ENCODE measurements at places on chromosomes 1 and 21.

- no peak for DNase-seq
These were observed 93.3 kb downstream of the PDE9A start for GRCh38 chr21:42746593-42747275.

GRCh38 chr21:32920474-32920873 lies 105.3 kb upstream of the OLIG2 start:
- DNase-seq: no peak

DNA sequence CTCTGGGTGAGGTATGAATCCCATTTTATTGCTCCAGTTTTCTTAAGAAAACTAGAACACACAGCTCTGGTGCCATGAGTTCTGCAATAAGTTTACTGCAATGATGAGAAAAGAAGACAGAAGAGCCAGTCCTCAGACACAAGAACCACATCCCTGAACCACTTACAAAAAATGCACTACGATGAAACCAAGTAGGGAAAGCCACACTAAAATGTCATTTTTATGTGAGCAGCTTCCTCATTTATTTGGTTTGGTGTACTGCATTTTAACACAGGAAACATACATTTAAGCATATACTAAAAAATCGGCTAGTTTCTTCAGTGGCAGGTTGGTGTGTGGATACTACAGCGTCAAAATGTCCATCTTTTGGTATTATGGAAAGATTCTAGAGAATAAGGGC lies 95.9 kb downstream of the PTPN14 start:
- DNase-seq: no peak

- DNase-seq: no peak
These were observed 199.6 kb downstream of the RGS7 start for GRCh38 chr1:241157435-241157834.

DNA sequence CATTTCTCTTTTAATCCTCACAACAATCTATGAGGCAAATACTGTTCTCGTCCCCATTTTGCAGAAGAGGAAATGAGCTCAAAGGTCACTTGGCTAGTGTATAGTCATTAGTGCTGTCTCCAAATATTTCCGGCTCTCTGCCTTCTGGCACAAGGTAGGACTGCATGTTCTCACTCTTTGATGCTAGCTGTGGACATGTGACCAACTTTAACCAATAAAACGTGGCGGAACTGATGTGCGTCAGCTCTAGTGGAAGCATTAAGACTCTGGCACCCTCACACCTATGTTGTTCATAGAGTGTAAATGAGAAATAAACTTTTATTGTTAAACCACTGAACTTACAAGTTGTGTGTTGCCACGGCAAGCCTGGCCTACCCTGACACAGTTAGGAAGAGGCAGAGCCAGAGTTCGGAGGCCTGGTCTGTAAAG lies 5.0 kb upstream of the KIF21B start:
- DNase-seq: no peak

DNA sequence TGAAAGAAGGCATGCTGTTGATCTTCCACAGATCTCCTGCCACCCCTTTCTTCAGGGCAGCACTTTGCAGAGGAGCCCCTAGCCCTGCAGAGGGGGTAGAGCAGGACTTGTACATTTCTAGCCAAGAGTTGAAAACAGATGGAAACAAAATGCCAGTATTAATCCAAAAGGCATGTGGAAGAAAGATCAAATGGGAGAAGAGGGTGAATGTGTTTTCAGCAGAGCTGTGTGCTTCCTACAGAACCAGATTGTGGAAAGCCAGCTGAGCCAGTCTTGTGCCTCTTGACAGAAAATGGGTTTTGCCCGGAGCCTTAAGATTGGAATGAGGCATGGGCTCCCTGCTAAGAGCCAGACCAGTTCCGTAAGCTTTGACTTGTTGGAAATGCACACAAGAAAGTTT lies 105.2 kb upstream of the TSPAN2 start:
- DNase-seq: no peak

DNA sequence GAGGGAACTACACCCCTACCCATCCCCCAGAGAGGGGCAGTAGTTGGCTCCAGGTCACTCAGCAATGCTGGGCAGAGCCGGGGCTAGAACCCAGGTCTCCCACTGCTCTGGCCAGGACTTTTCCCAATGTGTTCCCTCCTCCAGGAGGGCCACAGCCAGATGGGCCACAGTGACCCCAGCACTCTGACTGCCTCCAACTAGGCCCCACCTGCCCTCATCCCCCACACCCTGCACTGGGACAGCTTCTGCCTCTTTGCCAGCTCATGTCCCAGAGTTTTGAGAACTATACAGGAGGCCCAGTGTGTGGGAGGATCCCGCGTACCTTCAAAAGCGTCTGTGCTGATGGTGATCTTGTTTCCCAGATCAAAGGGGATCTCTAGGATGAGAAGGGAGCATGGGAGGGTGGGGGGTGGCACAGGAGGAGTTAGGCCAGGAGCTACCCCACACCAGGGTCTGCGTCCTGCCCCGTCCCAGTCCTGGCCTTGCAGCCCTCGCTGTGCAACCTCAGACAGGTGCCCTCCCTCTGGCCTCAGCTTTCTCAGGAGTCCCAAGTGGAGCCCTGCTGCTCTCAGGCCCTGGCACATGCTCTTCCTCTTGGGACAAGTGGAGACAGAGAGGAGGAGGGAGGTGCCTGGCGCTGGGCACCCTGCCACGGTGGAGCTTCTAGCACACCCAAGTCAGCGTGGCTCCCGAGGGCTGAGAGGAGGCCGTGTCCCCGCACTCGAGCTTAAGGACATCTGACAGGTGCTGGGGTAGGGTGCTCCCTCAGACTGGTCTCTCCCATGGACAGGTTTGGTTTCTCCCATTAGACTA lies 22.0 kb downstream of the MYOM3 start:
- no peak for DNase-seq

DNA sequence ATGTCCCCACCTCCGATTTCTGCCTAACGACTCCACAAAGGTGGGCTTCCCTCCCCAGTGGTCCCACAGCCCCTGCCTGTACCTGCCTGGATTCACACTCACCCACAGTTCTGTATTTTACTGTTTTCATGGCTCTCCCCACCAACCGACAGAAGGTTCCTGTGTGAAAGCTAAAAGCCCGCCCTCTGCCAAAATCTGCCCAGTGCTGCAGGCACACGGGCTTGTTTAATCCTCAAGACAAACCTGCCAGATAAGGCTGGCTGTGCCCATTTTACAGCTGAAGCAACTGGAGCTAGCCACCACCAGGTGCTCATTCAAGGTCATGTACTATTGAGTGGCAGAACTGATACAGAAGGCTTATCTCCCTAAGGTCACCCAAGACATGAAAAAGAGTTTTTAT lies 114.5 kb downstream of the HIVEP3 start:
- DNase-seq: peak; percentile 40

- DNase-seq: no peak
These were observed 169.2 kb downstream of the LMX1A start for GRCh38 chr1:165187031-165188009.

- DNase-seq: no peak
These were observed 38.2 kb downstream of the ZBTB17 start for GRCh38 chr1:15937706-15938168.

DNA sequence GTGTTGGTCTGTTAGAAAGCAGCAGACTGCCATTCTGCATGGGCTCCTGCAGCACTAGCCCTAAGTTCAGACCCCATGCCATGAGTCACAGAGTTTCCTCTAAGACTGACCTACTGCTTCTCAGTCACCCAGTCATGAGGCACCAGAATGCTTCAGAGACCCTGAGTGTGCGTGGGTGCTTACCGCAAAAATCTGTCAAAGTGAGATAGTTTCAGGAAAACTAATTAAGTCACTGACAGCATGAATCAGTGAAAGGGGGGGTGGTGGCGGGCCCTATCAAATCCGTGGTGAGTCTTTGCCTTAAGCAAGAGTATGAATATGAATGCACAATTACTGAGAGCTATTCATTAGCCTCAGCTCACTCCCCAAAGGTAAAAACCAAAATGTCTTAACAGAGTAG lies 98.1 kb downstream of the KCTD3 start:
- no peak for DNase-seq

DNA sequence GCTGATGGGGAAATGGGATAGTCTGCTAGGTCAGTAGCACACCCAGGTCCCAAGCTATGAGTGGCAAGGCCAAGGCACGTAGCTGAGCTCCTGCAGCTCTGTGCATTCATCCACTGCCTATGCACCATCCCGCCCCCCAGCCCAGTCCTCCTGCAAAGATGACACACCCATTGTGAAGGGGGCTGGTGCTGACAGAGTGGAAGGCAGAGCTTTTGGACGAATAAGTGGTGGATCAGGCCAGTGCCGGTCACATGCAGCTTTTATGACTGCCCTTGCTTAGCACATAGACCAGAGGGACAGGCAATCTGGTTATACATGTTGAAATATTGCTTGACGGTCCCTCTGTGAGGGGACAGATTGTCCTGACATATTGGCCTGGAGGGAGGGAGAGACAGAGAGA lies 494.3 kb downstream of the PTPRU start:
- DNase-seq: no peak

DNA sequence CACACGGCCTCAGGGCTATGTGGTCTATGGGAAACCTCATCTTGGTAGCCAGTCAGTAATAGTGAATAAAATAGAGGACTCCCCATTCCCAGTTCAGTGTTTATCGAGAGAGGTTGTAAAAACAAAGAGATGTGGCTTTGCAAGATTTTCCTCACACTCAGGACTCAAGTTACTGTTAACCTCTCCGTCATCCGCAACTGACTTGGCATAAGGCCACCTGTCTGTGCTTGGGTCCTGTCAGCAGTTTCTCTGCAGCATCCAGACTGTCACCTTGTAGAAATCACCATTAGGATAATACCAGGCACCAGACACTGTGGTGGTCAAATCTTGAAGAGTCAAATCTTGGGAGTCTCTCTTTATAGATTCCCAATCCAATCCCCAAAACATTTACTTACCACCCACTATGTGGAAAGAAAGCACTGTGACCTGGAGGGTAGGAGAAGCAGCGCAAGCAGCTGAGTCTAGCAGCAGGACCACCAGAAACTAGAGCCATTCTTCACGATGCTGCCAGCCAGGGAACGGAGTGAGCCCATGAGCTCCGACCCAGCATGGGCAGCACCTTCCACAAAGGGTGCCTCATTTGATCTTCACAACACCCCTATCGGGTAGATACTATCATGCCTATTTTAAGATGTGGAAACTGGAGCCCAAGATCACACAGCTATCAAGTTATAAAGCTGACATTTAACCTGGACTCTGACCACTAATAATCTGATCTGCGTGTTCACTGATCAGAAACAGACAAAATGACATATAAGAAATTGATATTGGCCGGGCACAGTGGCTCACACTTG lies 5.6 kb upstream of the GPR25 start:
- no peak for DNase-seq

- DNase-seq: no peak
These were observed 21.0 kb upstream of the CXADR start for GRCh38 chr21:17491716-17492414.

- DNase-seq: no peak
These were observed 602.9 kb upstream of the CAMK1G start for GRCh38 chr1:208980605-208981004.

GRCh38 chr1:244647819-244648218 lies 5.1 kb upstream of the DESI2 start:
- DNase-seq: no peak

GRCh38 chr1:56550138-56550858 lies 29.1 kb downstream of the PLPP3 start:
- no peak for DNase-seq

GRCh38 chr1:168842916-168843315 lies 113.9 kb upstream of the DPT start:
- no peak for DNase-seq

Data from DND-41 (cell line).